ENCODE measurements at places on chromosomes 16 and 17.

DNA sequence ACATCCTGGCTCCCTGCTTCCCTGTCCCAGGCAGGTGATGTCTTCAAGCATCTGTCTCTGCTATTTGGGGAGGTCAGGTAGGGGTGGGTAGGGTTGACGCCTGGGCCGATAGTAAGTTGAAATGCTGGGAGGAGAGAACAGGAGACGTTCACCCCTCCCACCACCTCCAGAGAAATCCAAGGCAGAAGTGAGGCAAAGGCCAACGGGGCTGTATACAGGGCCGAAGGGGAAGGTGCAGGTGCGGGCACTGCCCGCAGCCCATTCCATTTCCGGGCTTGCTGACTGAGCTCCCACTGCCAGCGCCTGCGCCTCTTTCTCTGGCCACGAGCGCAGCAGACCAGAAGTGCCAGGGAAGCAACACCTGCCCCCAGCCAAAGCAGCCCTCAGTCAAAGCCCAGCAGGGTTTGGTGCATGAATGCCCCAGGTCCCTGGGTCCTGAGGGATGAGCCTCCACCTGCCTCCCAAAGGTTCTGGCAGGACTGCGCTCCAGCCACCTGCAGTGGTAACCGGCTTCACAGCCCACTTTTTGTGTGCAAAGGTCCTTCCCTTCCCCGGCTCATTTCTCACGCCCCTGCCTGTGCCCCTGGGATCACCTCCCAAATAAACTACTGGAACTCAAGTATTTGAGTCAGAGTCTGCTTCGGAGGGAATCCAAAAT, 127.6 kb upstream of the TNRC6C start:
- no peak for DNase-seq

- DNase-seq: no peak
These were observed 680 bp downstream of the ZNF629 start for GRCh38 chr16:30786115-30786935.

- no peak for DNase-seq
These were observed 39.6 kb upstream of the RHOT1 start for GRCh38 chr17:32102646-32103186.

GRCh38 chr16:85207357-85207921, 95.2 kb upstream of the CIBAR2 start:
- no peak for DNase-seq

DNA sequence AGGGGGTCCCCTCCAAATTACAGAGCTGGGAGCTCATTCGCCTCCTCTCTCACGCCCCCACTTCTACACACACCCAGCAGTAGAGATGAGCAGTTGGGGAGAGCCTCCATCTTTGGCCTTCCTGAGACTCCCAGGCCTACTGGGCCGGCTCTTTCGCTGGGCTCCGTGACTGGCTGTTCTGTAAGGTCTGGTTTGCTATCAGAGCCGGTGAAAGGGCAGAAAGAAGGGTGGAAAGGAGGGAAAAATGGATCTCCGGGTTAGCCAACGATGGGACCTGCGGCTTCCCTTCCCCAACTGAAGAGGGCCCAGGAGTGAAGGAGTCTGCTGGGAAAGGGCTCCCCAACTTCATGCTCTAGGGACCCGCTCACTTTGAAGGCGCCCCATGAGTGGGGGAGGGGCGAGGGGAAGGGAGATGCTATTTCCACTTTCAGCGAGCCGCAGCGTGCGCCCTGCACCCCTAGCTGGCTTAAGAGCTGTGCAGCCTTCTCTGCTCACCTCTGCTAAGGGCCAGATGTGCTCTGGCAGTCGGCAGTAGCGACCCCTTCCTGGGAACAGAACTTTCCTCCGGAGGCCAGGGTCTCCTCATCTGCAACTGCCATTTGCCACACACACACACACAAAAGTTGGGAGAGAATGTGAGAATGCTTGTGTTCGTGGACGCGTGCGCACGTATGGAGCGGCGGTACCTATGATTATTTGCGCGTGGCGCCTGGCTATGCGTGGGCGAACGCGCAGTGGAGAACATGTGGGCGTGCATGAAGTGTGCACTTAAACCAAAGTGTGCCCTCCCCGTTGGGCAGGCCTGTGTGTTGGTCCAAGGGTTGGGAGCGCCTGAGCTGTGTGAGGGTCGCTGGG, 2.9 kb upstream of the FOXF1 start:
- DNase-seq: no peak

DNA sequence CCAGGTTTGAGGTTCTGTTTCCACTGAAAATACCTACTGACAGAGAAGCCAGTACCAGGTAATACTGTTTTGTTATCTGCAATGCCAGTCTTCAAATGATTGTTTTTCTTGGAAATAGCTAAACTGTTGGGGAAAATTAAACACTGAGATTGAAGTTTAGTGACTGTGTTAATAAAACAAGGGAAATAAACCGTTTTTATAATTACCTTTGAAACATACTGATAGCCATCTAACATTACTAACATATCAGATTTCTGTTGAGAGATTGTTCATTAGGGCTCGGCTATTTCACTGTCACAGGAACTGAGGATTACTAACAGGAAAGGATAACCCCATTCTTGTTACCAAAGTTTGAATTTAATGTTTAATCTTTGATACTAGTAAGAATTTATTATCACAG, 42.1 kb downstream of the CYB5B start:
- DNase-seq: no peak
